Esophagus muscularis mucosa (tissue), 4 donors: ENCODE measurements at places on chromosomes 2 and 18.

GRCh38 chr18:27185025-27185763, at the start of gene CHST9:
Gene CHST9 (minus strand): TSS chr18:27185308. CDS start chr18:27142809, 42,499 bp downstream.
- no peak within 1 kb of the TSS for H3K27ac ChIP-seq
- no peak for DNase-seq
- H3K36me3 ChIP-seq = no peaks in the 10 kb centered on the region
- H3K27me3 ChIP-seq = no peaks in the 10 kb centered on the region

GRCh38 chr2:163121483-163121882, 282.9 kb upstream of the KCNH7 start:
- H3K4me1 ChIP-seq = no peaks in the 10 kb centered on the region
- no peak for DNase-seq
- no peak overlapping the region for H3K4me3 ChIP-seq
- no peaks in the 10 kb centered on the region for H3K36me3 ChIP-seq

- no peaks in the 10 kb centered on the region for H3K4me1 ChIP-seq
- H3K27ac ChIP-seq = no peak overlapping the region
- no peak overlapping the region for H3K4me3 ChIP-seq
- no peaks in the 10 kb centered on the region for H3K27me3 ChIP-seq
- no peak for DNase-seq
- H3K36me3 ChIP-seq = no peaks in the 10 kb centered on the region
Observed at GRCh38 chr2:11017921-11018320, 106.2 kb downstream of the KCNF1 start.

DNA sequence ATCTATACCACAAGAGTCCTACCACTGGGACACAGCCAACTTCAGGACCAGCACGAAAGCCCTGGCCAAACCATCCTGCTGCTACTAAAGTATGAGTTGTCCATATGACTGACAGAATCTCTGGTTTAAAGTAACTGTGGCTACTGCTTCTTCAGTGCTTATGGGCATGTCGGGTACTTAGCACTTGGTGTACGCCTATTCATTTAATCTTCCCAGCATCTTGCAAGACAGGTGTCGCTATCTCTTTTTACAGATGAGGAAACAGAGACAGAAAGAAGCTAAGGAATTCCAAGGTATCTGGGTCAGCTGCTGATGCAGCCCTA, 203.4 kb upstream of the ID2 start:
- H3K27ac ChIP-seq = no peak overlapping the region
- H3K27me3 ChIP-seq = no peaks in the 10 kb centered on the region
- DNase-seq = no peak
- no peak overlapping the region for H3K4me3 ChIP-seq

- H3K4me3 ChIP-seq = no peak overlapping the region
- no peaks in the 10 kb centered on the region for H3K4me1 ChIP-seq
- no peak for DNase-seq
- H3K27me3 ChIP-seq = no peaks in the 10 kb centered on the region
- H3K36me3 ChIP-seq = peaks cover 74% of the 10 kb centered on the region
Observed at GRCh38 chr2:71530641-71531332, 77.4 kb downstream of the DYSF start.

DNA sequence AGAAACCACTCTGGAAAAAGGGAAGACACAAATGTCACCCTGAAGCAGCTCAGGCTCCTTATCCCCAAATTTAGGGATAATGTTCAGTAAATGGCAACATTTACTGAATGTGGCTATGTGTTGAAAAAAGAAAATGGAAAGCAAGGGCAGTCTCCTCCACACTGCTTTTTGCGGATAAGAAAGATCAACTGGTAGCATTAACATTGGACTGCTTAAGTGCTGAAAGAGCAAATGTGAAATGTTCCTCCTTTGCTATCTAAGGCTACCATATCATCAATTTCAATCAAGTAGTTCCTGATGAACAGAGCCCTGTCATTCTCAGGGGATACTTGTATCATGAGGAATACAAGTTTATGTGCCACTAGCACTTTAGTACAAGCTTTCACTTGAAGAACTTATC, 12.5 kb downstream of the FBXO11 start:
- H3K36me3 ChIP-seq = no peaks in the 10 kb centered on the region
- H3K4me1 ChIP-seq = peaks cover 94% of the 10 kb centered on the region
- H3K27me3 ChIP-seq = no peaks in the 10 kb centered on the region
- no peak overlapping the region for H3K27ac ChIP-seq
- no peak overlapping the region for H3K4me3 ChIP-seq

DNA sequence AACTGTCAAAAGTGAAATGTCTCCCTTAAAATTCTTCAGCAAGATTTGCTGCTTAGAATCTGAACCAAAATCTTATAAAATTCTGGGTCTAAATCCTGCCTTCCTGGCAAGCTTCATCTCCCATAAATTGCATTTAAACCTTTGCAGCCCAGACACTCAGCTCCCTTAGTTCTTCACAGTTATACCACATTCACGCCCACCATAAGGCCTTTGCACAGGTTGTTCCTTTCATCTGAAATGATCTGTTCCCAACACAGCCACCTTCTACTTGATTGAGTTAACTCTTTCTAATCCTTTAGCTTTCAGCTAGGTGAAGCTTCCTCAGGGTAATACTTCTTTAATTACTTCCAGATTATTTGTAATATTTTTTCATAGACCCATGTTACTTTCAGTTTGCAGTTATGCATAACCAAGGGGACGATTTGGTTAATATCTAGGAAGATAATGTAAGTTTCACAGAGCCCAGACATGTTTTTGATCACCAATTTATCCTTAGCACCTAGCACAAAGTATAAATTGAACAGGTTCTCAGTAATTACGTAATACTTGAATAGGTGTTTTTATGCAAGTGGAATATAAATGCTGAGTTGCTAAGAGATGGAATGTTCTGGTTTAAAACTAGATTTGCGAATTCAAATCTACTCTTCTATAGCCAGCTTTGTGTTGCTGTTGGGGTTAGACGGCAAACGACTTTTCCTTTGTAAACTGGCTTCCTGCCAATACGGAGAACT, 779.7 kb upstream of the PKDCC start:
- no peak overlapping the region for H3K27ac ChIP-seq
- no peaks in the 10 kb centered on the region for H3K27me3 ChIP-seq
- H3K4me3 ChIP-seq = no peak overlapping the region
- no peaks in the 10 kb centered on the region for H3K36me3 ChIP-seq
- no peak for DNase-seq

GRCh38 chr2:195017890-195018289, 639.1 kb upstream of the SLC39A10 start:
- H3K27me3 ChIP-seq = no peaks in the 10 kb centered on the region
- H3K27ac ChIP-seq = no peak overlapping the region
- H3K36me3 ChIP-seq = no peaks in the 10 kb centered on the region
- peaks cover 5% of the 10 kb centered on the region for H3K4me1 ChIP-seq
